ENCODE measurements at places on chromosomes 11 and 22. TPM values are rescaled to one million over a fixed set of nuclear protein-coding genes. Genes with fewer than 3 reads are reported as not detected.

MPST gene
- total RNA-seq, result 86.0 TPM

SGSM1 gene
- 5.4 TPM for total RNA-seq

- H3K27ac ChIP-seq, result no peak overlapping the region
- H3K4me3 ChIP-seq, result no peak overlapping the region
- no peaks in the 10 kb centered on the region for H3K27me3 ChIP-seq
- H3K4me1 ChIP-seq, result no peaks in the 10 kb centered on the region
Measured at GRCh38 chr11:103939694-103940093, 96.7 kb upstream of the DDI1 start.

GRCh38 chr11:35458846-35459245, 39.5 kb upstream of the SLC1A2 start:
- no peak for DNase-seq
- H3K27me3 ChIP-seq, result no peaks in the 10 kb centered on the region
- H3K4me1 ChIP-seq, result no peaks in the 10 kb centered on the region
- H3K27ac ChIP-seq, result no peak overlapping the region
- H3K4me3 ChIP-seq, result no peak overlapping the region

- no peak for DNase-seq
- H3K4me3 ChIP-seq, result no peak overlapping the region
- H3K4me1 ChIP-seq, result peaks cover 7% of the 10 kb centered on the region
- H3K27ac ChIP-seq, result no peak overlapping the region
Measured at GRCh38 chr11:8338138-8338537, 74.5 kb upstream of the LMO1 start.

All from H1 (cell line).